Stimulated activated CD8-positive, alpha-beta memory T cell treated with anti-CD3 and anti-CD28 coated beads, Interleukin-4, amount 100 ng/mL, for 48 hours (primary cell): ENCODE measurements at places on chromosomes 7 and 10.

DNA sequence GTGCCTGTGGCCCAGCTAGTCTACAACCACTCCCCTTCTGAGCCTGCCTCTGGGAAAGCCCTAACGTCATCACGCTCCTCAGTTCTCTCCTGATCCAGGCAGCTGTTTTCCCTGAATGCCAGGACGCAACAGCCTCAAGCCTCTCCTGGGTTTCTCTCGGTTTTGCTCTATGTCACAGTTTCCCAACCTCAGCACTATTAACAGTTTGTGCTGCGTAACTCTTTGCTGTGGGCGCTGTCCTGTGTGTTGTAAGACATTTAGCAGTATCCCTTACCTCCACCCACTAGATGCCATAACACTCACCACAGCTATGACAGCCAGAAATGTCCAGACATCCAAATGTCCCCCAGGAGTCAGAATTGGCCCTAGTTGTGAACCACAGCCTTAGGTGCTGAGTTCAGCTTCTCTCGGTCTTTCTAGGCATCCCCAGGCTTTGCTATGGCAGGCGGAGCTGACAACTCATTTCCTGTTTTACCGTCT is 226.3 kb upstream of the NPVF start:
- DNase-seq: no peak

GRCh38 chr7:106841896-106842390 is 23.1 kb upstream of the PIK3CG start:
- DNase-seq: no peak

DNA sequence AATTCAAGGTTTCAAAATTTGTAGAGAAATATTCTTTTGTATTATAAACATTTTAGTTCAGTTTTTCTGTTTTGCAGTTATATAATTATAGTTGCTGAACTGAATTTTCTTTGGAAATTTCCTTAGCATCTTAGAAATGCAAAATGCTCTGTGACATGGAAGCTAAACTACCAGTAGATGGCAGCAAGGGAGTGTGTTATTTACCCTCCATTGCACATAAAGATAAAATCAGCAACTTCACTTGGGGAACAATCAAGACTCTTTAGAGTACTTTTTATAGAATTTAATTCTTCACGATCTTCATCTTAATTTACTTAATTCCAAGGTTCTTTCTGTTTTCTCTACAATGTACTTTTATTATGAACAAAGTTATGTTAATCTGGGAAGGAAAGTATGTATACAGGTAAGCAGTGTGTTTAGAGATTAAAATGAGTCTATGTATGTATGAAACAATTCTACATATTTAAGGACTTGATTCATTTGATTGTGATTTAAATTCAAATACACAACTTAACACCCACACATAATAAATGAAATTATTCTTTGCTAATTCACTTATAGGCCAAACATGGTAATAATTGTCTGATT is 404.2 kb downstream of the THSD7A start:
- no peak for DNase-seq

DNA sequence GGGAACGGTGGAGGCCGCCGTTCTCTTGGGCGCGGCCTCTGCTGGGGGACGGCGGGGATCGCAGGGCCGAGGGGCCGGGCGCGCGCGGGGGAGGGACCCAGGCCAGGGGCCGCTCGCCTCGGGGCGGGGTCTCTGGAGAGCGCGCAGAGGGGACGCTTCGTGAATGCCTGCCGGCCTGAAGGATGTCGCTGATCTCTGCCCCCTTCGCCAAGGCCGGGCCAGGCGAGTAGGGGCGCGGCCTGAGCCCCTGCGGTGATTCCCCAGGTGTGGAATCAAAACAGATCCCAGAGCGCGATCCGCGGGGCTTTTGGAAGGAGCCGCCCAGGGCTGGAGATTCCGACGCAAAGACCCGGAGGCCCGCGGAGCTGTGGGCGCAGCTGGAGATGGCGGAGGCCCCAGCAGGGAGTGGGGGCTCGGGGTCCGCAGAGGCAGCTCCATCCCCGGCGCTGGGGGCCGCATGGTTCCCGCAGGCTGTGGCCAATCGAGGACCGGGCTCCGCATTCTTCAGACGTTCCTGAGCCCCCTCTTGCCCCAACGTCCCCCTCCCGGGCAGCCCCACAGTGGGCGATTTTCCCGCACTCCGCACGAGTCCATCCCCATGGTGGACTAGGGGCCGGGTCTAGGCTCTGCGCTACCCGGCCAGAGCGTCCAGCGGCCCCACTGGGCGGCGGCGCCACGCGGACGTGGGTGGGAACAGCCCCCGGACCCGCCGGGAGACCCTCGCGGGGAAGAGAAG is 166.0 kb downstream of the ACTR3B start:
- DNase-seq: no peak

DNA sequence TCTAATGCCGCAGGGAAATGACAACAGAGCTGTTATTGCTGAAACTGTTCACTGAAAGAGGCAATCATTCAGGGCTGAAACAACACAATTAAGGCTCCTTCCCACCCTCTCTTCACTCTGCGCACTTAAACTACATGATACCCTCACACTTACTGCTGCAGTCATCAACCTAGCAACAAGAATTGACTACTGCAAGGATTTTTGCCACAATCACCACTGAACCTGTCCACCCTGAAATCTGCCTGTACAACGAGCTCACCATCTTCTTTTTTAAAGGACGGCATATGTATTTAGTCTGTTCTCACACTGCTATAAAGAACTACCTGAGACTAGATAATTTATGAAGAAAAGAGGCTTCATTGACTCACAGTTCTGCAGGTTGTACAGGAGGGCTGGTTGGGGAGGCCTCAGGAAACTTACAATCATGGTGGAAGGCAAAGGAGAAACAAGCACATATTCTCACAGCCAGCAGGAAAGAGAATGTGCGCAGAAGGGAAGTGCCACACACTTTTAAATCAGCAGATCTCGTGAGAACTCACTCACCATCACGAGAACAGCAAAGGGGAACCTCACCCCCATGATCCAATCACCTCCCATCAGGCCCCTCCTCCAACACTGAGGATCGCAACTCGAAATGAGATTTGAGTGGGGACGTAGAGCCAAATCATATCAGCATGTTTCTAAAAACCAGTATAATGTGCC is 131.7 kb downstream of the SORCS1 start:
- no peak for DNase-seq

- DNase-seq: no peak
Observed at GRCh38 chr10:50456719-50457118, 167.0 kb downstream of the SGMS1 start.

DNA sequence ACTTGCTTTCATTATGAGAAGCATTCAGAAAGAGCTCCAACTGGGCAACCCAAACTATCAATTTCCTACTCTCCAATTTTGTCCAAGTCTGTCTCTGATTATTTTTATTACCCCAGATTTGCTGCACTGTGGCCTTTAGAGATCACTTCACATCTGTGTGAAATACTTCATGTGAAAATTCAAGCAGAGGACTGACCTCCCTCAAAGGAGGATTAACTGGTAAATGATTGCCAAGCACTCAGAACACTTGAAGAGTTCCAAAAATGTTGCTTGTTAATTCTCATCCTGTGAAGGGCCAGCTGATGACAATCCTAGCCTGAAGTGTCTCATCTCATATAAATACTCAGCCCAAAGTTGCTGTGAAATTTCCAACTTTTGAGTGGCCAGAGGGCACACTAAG is 182.8 kb upstream of the DGKB start:
- DNase-seq: no peak

DNA sequence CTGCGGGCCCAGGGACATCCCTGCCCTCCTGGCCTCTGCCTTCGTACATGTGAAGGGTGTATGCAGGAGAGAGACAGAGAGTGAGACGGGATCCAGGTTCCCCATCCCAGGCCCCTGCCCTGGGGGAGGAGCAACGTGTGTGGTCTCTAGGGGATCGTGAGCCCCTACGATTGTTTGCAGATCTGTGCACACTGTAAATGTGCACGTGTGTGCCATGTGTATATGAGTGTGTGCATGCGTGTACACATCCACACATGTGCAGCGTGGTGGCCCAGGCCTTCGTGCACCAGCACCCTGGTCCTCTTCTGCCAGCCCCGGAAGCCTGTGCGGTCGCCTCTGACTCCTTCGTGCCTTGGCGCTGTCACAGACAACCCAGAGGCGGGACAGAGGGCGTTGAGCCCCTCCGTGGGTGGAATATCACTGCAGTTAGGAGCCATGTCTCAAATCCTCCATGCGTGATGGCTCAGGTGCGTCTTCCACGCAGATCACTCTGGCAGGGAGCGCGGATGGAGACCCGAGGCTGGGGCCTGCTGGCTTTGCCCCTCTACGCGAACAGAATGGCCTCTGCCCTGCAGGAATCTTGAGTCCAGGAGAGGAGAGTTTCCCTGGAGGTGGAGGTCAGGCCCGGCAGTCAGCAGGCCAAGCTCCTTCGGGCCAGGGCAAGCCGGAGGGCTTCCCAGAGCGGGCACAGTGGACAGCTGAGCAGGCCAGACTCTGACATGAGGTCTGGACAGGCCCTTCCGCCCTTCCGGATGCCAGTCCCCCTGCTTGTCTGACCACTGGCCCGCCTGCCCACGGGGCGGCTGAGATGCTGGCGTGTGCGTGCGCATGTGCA is 97.5 kb downstream of the UNCX start:
- DNase-seq: no peak

DNA sequence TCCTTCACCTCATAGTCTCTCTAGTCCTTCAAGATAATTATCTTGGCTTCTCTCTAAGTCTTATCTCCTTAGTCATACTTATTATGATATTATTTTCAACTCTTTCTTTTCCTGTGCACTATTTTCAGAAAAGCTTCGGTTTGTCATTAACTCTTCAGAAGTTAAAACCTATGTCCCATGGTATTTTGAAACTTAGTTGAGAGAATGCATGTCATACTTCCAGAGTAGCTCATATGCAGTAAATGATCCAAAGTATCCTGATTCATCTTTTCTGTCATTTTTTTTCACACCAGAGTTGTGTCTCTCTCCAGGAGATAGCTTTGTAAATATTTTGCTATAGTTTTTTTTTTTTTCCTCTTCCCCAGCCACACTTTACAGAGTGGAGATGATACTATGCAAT is 1008.6 kb downstream of the NRG3 start:
- no peak for DNase-seq

GRCh38 chr7:30470771-30471170 is 7.8 kb downstream of the NOD1 start:
- no peak for DNase-seq

DNA sequence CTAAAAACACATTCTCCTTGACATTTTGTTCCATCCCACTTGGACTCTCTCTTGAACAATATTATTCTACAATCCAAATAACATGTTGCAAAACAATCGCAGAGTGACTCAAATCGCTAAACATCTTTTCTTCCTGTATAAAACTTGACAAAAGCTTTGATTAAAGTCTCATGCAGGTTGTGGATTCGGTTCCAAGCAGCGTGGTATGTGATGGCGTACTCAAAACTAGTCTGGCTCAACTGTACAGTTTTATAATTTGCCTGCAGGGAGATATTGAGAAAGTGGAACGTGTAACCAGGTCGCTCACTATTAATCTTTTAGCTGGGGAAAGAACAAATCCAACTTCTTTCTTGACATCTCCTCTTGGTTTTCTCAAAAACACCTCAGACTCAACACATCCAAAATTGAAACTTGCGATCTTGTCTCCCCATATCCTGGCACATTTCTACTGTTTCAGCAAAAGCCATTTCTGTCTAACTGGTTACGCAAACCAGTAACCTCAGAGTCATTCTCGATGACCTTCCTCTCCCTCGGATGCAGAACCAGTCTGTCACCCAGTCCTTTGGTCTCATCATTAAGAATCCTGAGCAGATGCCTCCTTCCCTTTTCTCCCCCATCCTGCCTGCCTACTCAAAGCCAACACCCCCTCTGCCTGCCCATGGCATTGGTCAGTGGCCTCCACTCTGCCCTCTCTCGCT is 100.1 kb downstream of the CACNB2 start:
- no peak for DNase-seq

GRCh38 chr7:37973915-37974314 is 53.5 kb downstream of the EPDR1 start:
- no peak for DNase-seq

- DNase-seq: no peak
Observed at GRCh38 chr10:59354434-59354833, 7.9 kb downstream of the FAM13C start.

DNA sequence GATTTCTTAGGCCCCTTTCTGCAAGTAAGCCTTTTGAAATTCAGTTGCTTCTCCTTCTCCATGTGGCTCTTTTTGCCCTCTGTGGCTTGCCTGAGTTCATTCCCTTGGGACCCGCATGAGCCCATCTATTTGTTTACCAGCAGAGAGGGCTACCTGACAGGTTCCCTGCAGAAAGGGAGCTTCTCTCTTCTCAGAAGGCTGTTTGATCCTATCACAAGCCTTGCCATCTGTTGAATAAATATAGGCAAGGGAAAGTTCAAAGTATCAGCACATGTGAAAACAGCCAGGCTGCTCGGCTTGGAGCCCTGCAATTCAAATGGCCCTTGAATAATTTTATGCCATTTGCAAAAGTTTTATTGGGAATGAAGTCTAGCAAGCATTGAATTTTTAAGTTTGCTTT is 720.2 kb upstream of the FZD8 start:
- no peak for DNase-seq

DNA sequence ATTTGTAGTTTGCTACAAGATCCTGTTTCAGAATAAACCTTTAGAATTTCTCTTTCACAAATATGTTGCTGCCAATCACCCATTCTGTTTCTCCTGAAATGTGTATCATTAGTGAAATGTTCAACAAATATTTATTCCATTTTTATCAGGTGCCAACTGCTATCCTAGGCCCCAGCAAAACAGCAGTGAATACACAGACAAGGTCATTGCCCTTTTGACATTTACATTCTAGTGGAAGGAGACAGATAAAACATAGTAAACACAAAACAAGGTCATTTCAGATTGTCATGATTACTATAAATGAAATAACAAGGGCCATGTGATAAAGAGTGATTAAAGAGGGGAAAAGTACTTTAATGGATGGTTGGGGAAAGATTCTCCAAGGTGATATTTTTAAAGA is 404.8 kb upstream of the PHF14 start:
- DNase-seq: no peak

DNA sequence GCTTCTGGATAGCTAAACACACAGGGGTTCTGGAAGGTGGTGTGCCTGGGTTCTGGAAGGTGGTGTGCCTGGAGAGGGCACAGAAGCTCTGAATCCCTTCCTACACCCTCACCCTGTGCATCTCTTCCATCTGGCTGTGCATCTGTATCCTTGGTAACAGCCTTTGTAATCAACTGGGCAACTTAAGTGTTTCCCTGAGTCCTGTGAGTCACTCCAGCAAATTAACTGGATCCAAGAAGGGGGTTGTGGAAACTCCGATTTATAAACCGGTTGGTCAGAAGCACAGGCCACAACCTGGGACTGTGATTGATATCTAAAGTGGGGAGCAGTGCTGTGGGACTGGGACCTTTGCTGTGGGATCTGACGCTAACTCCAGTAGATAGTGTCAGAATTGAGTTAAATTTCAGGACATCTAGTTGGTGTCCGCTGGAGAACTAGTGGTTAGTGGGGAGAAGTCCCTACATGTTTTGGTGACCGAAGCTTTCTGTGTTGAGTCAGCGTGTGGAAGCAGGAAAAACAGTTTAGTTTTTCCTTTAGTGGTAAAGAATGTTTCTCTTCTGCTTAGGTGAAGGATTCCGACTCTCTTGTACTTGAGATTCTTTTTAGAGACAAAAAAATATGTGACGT is 228.1 kb downstream of the BMPER start:
- no peak for DNase-seq

DNA sequence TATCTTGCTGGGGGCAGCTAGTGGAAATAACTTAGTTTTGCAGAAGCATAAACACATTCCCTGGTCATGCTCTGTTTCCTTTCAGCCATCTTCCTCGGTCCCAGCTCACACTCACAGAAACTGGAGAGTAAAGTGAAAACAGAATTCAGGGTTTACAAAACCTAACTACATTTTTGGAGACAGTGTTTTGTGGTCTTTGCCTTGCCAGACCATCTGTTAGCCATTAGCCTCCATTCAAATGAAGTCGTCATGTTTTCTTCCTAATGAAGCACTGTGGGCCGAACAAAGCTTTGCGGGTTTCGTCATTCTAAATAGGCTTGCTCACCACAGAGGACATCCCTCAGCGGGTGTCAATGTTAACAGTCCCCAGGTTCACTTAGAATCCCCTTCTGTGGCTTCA is 214.6 kb upstream of the TMEM72 start:
- DNase-seq: no peak
